AG08396 (cell line): ENCODE measurements at places on chromosomes 13 and 19.

DNA sequence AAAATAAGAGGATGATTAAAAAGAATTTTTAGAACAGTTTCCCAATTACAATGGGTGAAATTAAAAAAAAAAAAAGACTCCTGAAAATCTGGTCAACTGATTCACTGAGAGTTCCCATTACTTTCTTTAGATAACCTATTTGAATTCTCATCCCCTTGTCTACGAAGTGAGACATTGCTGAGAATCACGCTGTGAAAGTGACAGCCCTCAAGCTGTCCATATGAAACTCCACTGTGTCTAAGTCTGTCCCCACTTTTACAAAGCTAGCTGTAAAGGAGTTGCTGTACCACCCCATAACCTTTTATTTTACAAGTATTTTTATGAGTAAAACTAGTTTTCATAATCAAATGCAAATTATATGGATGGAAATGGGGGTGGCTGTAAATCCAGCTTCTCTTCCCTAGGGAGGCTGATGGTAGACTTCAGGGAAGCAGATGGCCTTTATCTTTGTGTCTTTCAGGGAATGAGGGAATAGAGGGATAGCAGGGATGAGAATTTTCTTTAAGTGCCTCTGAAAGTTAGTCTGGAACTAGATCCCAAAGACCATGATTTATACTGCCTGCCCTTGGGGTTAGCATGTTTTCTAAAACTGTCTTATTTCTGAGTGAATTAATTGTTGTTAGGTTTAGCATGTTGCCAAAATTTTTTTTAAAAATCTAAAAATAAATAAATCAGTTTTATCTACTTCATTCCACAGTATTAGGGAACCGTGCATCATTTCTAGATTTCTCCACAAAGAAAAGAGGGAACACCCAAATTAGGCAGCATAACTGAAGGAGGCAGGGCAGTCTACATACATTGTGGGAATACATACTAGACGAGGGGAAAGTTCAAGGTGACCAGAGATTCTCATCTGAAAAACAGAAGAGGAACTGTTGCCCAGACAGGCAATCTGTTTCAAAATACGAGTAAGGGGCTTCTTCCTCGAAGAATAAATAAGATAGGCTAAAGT is 1219.1 kb downstream of the UQCRFS1 start:
- DNase-seq, result no peak

GRCh38 chr13:105906746-105907145 is 628.7 kb downstream of the EFNB2 start:
- DNase-seq, result no peak

- DNase-seq, result no peak
Observed at GRCh38 chr13:41049480-41050440, 11.5 kb upstream of the WBP4 start.

DNA sequence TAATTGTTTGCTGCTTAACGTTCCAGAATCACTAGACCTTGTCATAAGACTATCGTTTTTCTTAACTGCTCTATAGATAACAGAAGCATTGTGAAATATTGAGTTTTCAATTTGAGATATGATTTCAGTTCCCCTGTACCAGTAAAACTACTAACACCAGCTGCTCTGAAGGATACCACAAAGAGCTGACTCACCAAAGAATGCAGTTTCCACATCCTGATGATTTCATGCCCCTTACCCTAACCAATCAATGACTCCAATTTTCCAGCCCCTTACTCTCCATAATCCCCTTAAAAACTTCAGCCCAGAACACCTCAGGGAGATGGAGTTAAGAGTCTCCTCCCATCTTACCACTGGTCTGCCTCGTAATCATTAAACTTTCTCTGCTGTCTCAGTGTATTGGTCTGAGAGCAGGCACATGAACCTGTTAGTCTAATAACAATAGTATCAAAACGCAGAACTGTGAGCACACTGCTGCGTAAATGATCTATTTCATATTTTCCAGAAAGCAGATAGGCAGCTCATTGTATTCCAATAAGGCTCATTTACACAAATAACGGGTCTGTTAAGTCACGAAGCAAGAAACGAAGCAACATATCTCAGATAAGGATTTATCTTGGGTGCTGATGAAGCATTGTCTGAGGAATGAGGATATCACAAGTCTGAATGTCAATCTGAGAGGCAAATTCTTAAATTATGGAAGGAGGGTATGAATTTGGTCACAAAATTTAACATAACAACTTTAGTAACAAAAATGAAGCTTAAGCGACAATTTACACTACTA is 14.1 kb upstream of the CCNA1 start:
- no peak for DNase-seq

- no peak for DNase-seq
Observed at GRCh38 chr13:32228330-32229041, 86.7 kb downstream of the ZAR1L start.

DNA sequence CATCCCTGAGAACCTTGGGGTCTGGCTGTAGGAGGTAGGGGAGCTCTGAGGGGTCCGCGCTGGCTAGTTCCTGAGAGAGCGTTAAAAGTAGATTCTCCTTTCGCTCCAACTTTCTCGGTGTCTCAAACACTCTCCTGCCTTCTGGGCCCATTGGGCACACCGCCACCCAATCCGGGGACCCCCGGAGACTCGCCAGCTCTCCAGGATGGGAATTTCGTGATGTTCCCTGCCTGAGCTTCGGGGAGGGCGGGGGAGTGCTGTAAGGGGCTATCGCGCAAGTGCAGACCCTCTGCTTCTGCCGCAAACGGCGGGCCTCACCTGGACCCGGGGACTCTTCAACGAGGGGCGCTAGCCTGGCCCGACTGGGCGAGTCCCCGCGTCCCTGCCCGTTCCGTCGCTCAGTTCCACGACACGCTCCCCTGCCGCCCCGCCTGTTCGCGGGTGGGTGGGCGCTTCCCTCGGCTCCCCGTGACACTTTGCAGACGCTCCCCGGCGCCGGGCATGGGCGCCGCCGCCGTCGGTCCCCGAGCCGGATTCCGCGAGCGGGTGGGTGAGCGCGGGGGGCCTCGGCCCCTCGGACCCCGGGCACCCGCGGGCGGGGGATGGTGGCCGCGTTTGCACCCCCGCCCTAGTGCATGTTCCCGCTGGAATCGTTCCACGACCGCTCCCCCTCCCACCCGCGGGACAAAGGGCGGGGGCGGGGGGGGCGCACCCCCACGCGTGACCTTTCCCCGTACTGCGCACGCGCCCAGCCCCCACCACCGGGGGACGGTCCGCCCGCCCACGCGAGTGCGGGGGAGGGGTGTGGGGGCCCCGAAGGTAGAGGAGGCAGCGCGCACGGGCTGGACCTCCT is at the start of gene CCDC106:
Gene CCDC106, plus strand, starts transcription at position 481 of the 853 bp plus-strand sequence. CDS start 835 bp downstream, outside the sequence.
- DNase-seq, result peak; percentile 72

DNA sequence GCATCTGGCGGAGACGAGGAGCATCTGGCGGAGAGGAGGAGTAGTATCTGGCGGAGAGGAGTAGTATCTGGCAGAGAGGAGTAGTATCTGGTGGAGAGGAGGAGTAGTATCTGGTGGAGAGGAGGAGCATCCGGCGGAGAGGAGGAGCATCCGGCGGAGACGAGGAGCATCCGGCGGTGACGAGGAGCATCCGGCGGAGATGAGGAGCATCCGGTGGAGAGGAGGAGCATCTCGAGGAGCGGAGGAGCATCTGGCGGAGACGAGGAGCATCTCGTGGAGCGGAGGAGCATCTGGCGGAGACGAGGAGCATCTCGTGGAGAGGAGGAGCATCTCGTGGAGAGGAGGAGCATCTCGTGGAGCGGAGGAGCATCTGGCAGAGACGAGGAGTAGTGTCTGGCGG is 18.6 kb downstream of the C13orf46 start:
- no peak for DNase-seq

DNA sequence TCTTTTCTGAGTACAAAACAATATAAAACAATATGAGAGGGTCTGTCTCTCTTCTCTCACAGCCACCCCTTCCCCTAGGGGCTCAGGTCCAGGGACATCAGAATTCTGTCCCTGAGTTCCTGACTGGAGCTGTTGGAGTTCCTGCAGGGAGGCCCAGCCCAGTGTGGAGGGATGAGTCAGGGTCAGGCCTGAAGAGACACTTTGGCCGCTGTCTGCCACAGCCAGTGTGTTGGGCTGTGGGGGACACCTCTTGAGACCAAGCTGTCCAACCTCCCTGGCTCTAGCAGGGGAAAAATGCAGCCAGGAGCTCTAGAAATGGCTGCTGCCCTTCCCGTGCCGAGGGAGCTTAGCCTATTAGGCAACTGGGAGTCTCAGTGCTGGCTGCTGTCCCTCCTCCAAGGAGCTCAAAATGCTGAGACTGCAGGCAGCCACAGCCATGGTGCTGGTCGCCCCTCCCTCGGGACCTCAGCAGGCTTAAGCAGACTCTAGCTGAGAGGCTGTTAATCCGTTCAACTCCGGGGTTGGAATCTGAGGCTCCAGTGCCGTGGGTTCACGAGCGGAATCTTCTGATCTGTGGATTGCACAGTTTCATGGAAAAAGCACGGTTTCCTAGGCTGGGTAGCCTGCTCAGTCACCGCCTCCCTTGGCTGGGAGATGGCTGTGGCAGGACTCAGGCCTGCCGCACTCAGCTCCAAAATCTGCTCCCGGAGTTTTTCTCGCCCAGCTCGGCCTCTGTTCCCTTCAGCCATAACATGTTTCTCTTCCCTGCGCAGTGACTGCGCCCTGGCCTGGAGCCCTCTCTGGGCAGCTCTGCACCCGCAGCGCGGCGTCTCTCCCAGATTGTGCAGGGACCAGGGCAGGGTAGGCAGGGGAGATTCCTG is 3.8 kb upstream of the ZNF626 start:
- DNase-seq, result peak; percentile 28

- DNase-seq, result no peak
Observed at GRCh38 chr13:30720172-30720869, 15.0 kb upstream of the ALOX5AP start.

GRCh38 chr13:71018544-71018943 is 848.5 kb downstream of the DACH1 start:
- DNase-seq, result no peak
